ENCODE measurements at places on chromosomes 2 and 18.

- no peak for DNase-seq
Observed at GRCh38 chr18:41231681-41232080, 723.4 kb upstream of the PIK3C3 start.

DNA sequence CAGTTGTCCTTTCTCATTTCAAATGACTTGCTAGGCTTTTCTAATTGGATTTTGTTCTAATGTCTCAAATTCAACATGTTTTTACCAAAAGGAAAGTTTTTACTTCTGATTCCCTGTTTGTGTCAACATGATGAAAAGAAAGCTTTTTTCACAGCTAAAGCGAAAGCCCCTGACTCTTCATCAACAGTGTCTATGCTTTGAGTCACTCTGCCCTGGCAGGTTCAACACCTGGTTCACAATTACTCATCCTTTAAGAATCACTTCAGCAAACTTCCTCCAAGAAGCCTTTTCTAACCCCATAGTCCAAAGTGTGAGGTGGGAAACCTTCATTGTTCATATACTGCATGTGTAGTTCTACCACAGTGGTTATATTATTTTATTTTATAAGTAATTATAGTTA lies 7.6 kb upstream of the DSG2 start:
- DNase-seq, result no peak

DNA sequence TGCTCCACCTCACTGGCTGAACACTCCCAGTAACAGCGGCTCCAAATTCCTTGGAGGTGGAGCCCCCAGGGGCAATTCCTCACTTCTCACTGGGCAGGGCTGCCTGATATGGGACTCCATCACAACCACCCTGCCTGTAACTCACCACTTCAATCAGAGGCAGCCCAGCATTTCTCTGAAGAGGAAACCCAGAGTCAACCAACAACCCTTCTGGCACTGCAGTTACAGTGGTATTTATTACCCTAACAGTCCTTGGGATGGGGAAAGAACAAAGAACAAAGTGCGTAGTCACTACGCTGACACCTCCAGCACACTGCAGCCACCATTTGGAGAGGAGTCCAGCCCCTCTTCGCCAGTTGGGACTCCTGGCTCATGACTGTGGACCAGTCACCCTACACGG lies 85.7 kb upstream of the GALNT13 start:
- DNase-seq, result no peak

DNA sequence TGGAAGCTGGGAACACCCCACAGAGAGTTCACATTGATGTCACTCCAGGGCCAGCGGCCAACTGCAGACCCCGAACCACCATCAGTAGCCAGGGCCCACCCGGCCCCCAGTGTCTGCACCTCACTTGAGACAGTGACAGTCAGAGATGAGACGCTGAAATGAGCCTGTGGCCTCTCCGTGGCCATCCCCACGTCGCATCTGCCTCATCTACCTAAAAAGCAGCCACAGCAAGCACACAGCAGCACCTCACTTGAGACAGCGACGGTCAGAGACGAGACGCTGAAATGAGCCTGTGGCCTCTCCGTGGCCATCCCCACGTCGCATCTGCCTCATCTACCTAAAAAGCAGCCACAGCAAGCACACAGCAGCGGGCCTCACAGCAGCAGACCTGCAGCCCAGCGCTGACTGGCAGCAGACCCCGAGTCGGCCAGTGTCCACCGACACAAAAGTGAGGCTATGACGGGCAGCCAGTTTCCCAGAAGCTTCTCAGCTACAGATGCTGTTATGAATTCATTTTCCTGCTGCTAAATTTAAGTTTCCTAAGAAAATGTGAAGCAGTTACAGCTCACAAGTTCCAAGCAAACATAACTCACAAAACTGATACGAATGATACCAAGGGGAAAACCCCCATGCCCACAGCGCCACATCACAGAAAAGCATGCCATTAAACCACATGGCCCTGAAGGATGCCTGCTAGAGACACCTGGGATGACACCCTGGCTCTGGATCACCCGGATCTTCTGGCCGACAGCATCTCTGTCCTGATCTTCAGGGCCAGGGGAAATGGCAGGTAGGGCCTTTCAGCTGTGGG lies 27.7 kb downstream of the SNORC start:
- DNase-seq, result no peak

DNA sequence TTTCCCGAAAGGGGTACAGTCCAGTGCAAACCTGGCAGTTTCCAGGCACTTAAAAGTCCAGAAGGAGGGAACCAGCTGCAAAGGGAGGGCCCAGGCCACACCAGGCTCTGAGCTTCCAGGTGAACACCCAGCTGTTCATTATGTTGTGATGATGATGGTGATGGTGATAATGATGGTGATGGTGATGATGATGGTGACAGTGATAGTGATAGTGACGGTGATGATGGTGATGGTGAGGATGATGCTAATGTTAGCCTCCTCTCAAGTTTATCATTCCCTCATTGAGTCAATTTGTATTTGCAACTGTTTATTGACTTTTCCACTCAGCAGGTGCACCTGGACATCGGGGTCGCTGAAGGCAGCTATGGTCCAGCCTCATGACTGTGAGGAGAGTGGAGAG lies 199.4 kb upstream of the ID2 start:
- no peak for DNase-seq
